ENCODE measurements at places on chromosomes 4 and X. TPM values are rescaled to one million over a fixed set of nuclear protein-coding genes. Genes with fewer than 3 reads are reported as not detected.

Gene PPA2
- total RNA-seq = 34.9 TPM

Gene UGT2B10
- total RNA-seq = not detected

Gene ITM2A
- 25.4 TPM for total RNA-seq

Gene CSAG1
- not detected for total RNA-seq

Gene SLC49A3
- 7.7 TPM for total RNA-seq

Gene IL13RA2
- 0.20 TPM for total RNA-seq

Gene ARX
- not detected for total RNA-seq

Gene RAB40A
- total RNA-seq = under 0.01 TPM

Gene DMRTC1
- not detected for total RNA-seq

Gene CXCL11
- total RNA-seq = 0.44 TPM

DNA sequence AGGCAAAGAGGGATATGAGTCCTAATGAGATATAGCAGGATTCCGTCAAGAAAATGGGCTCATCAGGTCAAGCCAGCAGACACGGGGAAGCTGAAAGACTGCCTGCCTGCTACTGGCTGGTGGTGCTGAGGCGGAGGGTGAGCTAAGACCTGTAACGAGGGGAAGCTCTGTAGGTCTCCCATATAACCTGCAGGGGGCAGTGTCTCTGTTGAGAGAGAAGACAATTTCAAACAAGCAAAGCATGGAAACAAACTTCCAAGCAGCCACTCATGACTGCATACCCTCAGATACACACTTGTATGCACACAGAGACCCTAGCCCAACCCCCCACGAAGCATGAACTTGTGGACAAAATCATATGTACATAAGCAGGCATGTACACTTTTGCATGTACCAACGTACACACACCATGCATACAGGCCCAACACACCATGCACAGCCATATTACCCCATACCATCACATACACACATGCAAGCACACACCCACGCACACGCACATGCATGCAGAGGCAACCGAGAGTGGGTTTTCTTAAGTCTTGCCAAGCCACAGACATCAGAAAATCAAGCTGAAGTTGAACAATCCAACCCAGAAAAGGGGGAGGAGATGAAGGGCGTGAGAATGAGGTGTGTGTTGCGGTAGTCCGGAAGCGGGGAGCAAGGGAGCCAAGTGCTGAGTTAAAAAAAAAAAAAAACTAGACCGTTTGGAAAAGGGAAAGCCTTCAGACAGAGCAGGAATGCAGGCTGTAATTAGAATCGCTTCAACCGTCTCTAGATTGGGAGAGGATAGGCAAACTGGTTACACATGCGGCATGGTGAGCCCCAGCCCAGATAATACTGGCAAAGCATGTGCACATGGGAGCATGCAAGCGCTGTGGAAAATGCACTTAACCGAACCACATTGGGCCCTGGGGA, 71.0 kb downstream of the PJA1 start:
- peak; percentile 66 for DNase-seq

- no peak for DNase-seq
Measured at GRCh38 chr4:154277172-154277571, 214.4 kb downstream of the DCHS2 start.

GRCh38 chr4:122758033-122758432, 25.5 kb downstream of the BBS12 start:
- peak; percentile 43 for DNase-seq

- DNase-seq = peak; percentile 54
Measured at GRCh38 chr4:42280327-42281095, 116.8 kb upstream of the SHISA3 start.

DNA sequence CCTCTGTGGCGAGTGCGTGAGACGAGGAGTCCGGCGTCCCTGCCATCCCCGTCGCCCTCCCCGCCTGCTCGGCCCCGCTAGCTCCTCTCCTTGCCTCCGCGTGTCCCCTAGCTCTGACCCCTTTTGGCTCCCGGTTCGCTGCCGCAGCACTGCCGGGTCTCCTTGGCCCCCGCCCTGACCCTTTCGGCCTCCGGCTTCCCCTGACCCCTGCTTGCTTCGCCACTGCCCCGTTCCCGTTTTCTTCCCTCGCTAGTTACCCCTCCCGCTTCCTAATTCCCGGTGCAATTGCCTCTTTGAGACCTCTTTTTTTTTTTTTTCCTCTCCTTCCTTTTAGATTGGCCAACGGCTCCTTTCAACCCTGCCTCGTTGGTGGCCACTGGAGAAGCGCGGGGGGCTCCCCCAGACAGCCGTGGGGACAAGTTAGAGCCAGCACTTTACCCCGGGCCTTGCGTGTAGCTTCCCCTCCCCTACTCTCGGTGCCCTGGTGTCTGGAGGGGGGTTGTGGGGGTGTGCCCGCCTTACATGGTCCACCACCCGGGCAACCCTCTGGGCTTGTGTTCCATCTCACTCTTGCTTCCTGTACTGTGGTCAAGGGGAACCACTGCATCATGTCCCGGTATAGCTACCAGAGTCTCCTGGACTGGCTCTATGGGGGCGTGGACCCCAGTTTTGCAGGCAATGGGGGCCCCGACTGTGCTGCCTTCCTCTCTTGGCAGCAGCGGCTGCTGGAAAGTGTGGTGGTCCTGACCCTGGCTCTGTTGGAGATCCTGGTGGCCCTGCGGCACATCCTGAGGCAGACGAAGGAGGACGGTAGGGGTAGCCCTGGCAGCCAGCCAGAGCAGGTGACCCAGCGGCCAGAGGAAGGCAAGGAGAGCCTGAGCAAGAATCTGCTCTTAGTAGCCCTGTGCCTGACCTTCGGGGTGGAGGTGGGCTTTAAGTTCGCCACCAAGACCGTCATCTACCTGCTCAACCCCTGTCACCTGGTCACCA, 548 bp downstream of the TMEM164 start:
- DNase-seq = no peak

DNA sequence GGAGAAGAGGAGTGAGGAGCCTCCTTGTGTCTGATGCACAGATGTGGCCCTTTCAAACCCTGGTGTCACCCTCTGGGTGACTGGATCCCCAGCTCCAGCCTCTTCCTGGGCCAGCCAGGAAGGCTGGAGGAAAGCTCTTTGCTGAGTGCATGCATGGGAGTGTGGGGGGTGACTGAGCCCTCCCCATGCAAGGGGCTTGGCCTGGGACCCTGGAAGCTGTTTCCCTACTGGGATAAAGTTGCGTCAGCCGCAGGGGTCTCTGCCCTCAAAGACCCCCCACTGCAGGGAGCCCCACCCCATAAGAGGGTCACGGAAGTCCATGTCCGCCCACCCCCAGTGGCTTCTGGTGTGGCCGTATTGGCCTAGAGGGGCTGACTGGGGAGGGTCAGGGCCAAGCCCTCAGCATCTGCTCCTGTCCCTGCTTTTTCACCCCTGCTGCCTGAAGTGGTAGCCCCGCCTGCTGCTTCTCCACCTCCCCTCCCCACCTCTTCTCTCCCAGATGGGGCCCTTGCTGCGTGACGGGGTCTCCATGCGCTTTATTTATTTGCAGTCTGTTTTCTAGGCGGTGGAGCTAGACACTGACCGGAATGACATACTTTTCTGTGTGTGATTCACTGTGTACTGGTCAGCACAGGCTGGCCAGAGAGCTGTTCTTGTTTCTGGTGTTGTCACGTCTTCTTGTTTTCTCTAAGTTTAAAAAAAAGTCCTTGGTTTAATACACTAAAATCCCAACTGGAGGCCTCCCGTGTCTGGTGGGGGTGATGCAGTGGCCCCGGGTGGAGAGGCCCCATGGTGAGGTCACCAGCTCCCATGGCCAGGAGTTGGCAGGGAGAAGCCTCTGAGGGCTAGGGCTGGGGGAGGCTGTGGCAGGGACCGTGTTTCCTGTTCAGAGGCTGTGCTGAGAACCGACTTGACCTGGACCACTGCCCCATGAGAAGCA, 3.6 kb downstream of the SMIM10L2A start:
- no peak for DNase-seq

- no peak for DNase-seq
Measured at GRCh38 chrX:1477801-1478458, 25.2 kb upstream of the ASMTL start.

DNA sequence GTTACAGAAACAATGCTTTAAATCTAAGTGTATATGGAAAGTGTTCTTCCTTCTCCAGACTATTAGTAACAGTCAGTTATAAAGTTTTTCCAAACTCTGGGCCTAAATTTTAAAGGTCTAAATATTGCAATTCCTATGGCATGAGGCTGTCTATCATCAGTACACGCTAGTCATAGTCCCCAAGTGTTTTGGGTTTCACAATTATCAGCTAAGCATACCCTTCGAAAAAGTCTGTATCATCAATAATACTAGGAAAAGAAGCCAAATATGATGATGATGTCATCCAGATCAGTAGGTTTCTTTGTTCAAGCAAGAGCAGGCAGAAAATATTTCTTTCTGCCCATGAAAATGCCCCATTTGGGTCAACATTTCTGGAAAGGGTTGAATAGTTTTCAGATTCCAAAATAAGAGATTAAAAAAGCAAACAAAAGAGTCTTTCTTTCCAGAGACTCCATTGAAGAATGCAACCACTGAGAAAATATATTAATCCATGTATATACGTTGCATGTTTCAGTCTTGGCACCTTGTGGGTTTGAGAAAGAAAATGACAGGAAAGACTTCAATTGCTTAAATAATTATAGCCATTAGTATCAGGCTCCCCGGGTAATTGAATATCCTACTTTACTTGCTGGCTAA, 173.8 kb downstream of the CAMK2D start:
- DNase-seq = no peak

GRCh38 chrX:2712890-2713840, 22.1 kb downstream of the CD99 start:
- no peak for DNase-seq

DNA sequence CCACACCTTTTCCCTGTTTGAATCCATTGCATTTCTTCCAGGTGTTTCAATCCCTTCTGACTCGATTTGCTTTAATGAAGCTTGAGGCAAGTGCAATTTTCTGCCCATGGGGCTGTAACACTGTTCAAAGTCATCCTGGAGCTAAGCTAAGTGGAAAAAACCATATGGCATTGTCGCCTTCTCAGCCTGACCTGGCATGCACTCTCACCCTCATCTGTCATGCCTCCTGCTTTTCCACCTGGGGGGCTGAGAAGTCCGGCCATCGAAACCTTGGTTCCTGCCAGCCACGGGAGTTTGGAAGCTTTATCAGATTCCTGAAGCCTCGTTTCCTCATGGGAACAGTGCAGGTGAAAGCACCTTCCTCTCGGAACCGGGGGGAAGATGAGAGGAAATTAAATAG, 38.2 kb downstream of the WFS1 start:
- no peak for DNase-seq

DNA sequence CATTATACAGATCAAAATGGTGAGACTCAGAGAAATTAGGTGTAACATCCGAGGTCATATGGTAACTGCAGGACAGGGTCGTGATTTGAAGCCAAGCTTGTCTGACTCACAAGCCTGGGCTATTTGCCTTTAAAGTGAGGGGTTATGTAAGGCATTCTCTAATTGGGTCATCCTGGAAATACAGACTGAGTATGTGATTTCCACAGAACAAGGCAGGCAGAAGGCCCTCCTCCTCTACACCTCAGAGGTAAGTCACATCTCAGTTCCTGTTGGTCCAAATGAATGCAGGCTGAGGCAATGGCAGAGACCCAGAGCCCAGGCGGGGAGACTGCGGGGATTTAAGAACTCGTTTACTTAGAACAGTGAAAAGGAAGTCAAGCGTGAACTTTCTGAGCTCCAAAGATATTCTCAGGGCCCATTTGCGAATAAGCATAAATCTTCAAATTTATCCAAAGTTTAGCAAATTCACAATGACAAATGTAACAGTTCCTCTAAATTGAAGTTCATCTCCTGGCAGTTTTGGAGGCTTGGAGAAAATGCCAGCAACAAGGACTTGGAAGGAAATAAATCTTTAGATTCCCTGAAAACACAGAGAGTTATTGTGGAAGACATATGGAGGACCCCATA, 153.3 kb downstream of the LDB2 start:
- DNase-seq = no peak

- DNase-seq = no peak
Measured at GRCh38 chr4:67581913-67582312, 23.4 kb downstream of the STAP1 start.

DNA sequence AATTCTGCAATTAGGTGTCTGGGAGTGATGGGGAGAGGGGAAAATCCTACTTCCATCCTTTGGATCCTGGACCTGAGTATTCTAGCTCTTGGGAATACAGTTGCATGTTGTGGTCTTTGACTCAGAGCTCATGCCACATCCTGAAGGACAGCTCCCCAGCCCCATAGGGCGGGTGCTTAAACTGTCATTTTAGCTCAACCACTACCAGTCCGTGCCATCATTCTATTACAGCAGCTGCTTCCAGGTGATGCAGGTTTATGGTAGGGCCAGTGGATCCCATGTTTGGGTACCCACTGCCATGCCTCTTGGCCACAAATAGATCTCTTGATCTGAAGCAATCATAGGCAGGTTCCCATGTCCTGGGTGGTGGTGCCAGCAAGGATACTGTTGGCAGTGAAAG, 34.7 kb downstream of the CCKAR start:
- no peak for DNase-seq

DNA sequence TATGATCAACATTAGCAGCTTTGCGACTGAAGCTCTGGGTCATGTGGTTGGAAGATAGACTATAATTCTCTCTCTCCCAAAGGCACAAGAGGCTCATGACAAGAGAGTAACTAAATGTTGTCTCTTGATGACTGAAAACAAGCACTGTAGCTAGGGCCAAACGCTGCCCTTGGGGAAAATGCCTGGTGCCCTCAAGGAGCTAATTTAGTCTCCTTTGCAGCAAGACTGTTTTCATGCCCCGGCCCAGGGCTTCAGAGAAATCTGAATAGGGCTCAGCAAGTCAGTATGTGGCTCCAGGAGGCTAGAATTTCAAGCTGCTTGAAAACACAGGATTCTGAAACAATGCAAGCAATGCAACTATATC, 411.9 kb downstream of the GPAT3 start:
- no peak for DNase-seq

DNA sequence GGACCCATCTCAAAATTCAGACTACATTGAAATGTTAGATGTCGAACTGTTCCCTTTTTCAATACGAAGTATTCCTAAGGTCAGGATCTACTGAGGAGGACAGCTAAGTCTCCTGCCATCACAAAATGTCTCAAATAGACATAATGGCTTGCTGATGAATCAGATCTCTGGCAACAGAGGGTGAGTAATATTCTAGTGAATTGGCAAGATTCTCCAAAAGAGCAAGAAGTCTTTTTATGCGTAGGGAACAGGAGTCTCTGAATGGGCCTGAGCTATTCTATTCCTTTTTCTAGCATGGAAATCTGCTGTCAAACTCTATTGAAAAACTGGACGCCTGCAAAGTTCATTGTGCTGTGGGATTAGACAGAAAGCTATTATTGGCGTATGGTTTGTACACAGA, 145.4 kb downstream of the FNIP2 start:
- peak; percentile 73 for DNase-seq

- DNase-seq = peak; percentile 67
Measured at GRCh38 chrX:119880552-119881437, 9.2 kb downstream of the NDUFA1 start.

DNA sequence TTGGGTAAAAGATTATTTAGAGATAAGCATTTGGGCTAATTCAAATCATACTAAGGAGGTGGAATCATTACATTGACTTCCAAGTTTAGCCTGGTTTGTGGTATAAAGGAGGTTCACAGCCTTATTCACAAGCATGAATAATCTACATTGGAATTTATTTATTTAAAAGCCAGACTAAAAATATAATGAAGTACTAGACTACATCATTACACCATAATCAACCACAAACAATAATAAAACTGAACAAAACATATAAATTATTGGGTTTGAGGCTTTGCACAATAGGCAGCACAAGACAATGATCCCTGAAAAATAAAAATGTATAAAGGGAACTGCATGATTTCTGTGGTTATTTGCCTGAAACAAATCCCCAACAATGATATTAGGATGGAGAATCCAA, 314.0 kb downstream of the GBA3 start:
- DNase-seq = no peak
